Eye (tissue), 1 donor: ENCODE measurements at places on chromosomes 2 and 18.

DNA sequence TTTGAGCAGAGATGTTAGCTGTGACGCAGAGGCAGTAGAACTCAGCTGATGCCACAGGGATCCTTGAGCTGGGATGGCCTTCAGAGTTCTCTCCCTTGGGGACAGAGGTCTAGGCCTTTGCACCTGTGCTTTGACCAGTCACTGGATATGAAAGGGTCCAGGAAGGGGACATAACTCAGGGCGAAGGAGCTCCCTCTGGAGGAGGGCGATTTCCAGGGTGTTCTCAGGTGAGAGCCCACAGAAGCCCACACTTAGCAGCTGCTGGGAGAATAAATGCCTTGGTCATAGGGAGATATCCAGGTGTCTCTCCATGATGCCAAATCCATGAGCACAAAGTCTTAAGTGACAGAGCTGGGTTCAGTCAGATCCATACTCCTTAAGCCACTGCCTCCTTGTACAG, 369.2 kb downstream of the NYAP2 start:
- no peak for DNase-seq

GRCh38 chr18:27404855-27405254, 219.7 kb upstream of the CHST9 start:
- no peak for DNase-seq

DNA sequence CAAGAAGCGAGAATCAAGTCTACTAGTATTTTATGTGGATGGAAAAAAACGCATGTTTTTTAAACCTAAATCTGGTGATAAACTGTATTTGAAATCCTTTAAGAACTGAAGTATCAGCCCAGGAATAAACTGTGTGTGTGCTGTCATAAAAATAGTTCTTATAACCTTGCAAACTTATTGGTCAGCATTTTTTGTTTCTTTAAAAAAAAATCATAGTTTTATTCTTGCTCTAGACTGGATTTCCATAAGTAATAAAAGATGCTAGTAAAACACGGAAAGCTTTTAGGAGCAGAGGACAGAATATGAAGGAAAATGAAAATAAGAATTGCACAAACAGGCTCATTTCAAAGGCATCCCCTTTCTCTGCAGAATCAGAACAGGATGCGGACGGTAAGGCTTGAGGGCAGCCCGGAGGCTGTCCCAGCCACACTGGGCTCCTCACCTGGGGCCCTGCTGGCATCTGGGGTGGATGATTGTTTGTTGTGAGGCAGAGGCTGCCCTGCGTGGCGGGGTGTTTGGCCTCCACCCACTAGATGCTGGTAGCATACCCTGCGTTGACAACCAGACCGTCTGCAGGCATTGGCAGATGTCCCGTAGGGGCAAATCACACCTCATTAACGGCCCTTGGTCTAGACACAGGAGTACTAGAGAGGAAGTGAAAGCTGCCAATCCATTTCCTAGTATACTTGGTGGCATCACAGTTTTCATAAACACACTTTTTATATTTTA, 52.5 kb downstream of the MBP start:
- DNase-seq, result no peak

DNA sequence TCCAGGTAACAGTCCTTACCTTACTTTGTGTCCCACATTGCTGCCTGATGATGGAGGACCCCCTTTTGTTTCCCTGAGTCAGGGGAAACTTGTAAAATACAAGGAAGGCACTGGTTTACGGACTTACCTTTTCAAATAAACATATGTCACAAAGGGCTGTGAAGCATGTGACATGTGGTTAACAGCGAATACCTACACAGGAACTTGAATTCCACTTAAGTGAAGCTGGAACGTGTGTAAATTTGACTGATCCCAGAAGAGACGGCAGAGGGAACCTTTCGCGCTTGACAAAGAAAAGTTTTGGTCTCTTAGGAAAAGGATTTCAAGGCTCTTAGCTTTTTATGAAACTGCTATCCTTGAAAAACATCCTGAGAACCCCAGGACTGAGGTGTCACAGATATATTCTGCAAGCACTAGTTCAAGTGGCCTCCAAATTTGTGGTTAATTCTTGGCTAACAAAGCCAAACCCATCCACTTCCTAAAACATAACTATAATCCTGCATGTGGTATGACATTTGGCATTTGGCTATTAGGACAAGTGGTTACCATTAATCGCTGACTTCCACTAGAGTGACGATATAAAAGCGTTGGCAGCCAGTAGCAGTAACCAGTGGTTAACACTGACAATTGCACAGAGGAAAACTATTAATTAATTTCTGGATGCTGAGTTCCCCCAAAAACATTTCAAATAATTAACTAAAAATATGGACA, 55.6 kb downstream of the ITGB6 start:
- no peak for DNase-seq

GRCh38 chr2:101116841-101117552, 34.2 kb downstream of the TBC1D8 start:
- DNase-seq, result no peak

DNA sequence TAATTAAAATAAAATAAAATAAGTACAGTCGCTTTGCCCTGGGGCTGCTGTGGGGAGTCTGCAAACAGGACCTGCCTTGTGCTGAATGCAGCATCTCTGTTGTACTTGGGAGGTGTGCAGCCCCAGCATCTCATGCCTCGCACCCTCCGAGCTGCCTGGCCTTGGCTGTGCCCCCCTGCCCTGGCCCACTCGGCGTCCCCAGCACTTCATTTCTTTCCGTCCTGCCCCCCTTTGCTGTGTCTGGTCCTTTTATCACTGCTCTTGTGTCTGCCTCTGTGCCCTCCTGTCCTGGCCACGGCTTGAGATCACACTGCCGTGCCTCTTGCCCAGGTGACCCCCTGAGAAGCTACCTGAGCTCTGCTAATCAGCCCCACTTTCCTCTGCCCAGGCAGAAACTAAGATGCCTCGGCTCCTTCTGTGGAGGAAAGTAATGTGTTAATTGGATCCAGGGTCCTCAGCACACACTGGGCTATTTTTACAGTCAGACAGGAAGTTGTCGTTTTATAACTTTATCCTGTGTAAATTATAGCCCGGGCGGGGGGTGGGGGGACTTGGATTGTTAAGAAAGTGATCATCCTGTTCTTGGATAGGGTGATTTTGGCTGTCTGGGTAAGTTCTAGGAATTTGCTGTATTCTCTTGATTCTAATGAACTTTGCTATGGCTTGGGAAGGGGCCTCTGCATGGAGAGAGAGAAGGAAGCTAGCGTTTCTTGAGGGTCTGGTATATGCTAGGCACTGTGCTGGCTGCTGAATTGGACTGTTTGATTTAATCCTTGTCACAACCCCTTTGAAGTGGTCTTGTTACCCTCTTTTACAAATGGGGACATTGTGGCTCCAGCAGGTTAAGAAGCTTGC, 69.4 kb downstream of the AGAP1 start:
- DNase-seq, result no peak

GRCh38 chr2:226333388-226333787, 466.2 kb downstream of the IRS1 start:
- no peak for DNase-seq

GRCh38 chr2:132009874-132010521, 151.8 kb downstream of the ANKRD30BL start:
- peak; percentile 39 for DNase-seq

- DNase-seq, result no peak
Measured at GRCh38 chr18:48418539-48419276, 9.5 kb upstream of the ZBTB7C start.

DNA sequence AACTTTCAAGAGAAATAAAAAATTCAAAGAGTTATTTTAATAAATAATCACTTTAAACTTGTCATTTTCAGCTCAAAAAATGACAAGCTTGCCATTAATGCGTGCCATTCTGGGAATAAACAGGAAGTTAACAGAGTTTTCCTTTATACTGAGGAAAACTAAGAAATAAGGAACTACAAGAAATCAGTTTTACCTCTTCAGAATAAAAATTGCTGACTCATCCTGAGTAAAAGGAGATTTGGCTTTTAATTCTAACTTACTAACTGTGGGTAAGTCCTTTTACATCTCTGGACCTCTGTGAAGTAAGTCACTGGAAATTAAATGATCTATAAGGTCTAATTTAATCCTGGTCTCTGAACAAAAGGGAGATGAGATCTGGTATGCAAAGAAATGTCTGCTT, 16.1 kb downstream of the CEBPZ start:
- DNase-seq, result no peak

DNA sequence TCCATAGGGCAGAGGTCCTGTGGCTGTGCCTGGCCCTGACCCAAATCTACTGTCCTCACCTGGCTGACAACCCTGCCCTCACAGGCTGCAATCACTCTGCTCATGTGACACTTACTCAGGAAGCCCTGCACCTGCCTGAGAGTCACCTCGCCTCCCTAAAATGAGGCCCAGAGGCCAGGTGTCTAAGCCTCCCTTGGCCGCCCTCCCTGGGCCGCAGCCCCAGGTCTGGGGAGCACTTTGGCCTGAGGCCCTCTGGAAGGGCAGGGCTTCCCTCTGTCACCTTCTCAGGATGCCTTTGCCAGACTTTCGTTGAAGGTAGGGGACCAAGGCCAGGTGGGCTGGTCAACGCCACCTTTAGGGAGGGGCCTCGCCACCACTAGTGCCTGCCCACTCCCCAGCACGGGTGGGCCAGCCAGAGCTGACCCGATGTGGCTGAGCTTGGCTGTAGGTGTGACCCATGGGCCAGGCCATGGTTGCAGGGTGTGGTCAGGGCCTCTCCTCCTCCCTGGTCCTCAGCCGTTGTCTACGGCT, 6.1 kb upstream of the GPC1 start:
- no peak for DNase-seq

- no peak for DNase-seq
Measured at GRCh38 chr2:109448946-109449788, 164.6 kb downstream of the SEPTIN10 start.

- DNase-seq, result no peak
Measured at GRCh38 chr18:50340078-50340477, 34.8 kb upstream of the SKA1 start.

GRCh38 chr2:96265840-96266679, at the start of the genes CIAO1 and TMEM127:
TSS of gene CIAO1 (plus strand) at chr2:96266225. CDS start at chr2:96266351, 126 bp downstream.
TSS of gene TMEM127 (minus strand) at chr2:96265997. CDS start at chr2:96265381, 616 bp downstream.
- peak; percentile 99 for DNase-seq

DNA sequence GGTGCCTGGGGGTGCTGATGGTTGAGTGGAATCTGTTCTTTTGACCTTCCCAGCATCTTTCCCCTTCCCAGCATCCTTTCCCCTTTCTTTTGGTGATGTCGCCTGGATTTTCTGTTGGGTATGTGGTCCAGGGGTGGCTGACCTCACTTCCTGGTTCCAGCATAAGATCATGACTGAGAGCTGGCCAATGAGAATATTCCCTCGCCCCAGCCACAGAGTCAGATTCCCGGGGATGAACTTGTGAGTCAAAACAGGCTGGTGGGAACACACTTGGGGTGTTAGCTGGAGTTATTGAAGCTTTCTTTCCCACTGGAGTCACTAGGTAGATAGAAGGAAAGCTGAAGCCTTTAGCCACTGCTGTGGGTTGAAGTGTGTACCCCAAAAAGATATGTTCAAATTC, 28.0 kb upstream of the FOSL2 start:
- DNase-seq, result no peak

DNA sequence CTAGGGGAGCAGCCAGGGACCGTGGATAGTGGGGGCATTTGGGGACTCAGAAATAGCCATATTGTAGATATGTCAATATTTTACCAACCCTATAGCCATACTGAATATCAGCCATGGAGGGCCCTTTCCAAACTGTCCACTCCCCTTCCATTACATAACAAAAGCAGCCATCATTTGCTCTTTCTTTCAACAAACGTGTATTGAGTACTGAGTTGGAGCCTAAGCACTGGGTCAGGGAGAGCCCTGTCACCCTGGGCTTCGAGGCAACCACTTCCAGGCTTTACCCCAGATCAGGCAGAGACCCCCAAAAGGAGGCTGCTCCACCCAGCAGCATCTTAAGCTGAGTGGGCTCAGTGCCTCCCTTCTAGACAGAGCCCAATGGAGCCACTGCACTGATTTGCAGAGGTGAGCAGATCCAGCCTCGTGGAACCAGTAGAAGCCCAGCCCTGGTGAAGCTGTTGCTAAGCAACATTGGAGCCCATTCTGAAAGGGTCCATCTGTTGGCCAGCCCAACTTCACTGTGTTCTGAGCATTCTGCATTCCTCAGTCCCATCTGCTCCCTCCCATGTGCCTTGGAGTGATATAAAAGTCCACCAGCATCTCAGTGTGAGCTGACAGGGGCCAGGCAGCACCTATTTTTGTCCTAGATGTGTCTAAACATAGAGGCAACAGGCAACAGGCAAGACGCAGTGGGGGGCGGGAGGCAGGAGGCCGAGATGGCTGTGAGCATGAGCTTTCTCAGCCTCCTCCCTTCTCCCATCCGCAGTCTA, 112.1 kb downstream of the PLB1 start:
- DNase-seq, result peak; percentile 53

GRCh38 chr2:864501-865106, 86.0 kb upstream of the SNTG2 start:
- no peak for DNase-seq

DNA sequence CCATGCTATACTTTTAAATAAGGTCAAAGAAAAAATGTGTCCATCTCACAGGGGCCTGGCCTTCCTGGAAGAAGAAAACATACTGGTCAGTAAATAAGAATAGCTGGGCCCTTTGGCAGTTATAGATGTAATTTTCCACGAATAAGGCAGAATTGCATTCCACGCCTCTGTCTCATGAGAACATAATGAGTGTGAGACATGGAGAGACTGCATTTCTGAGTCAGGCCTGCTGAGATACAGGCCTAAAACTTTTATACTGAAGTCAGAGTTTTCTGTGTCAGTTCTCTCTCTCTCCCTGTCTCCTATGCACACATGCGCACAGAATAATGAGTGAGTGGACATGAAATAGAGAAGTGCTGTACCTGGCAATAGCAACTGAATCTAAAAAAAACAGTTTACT, 20.4 kb upstream of the IL1R1 start:
- DNase-seq, result no peak

- DNase-seq, result peak; percentile 27
Measured at GRCh38 chr2:118183381-118183780, 95.1 kb downstream of the INSIG2 start.

- peak; percentile 55 for DNase-seq
Measured at GRCh38 chr2:236171181-236171679, 3.0 kb upstream of the GBX2 start.

DNA sequence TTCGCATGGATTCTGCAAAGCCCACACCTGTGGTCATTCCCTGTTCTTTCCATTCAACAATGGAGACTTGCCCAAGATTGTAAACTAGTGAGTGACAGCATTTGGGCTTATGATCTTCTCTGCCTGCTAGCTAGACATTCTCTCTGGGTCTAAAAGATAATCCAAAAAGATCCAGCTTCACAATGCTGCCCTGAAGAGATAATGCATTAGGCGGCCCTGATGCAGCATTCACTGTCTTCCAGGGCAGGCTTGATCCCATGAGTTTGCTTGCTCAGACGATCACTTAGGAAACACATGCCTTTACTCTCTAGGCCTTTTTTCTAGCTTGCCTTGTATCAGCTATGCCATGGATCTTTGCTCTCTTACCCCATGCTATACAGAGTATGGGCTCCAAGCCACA, 196.1 kb downstream of the SETBP1 start:
- no peak for DNase-seq

GRCh38 chr2:219492575-219492974, 6.1 kb upstream of the GMPPA start:
- DNase-seq, result no peak

- DNase-seq, result no peak
Measured at GRCh38 chr18:76805221-76805620, 17.1 kb upstream of the ZNF236 start.

- no peak for DNase-seq
Measured at GRCh38 chr18:31302991-31303390, 15.0 kb upstream of the DSG1 start.
